ENCODE measurements at places on chromosomes 3 and 15.

GRCh38 chr3:130725746-130726145 is 20.9 kb downstream of the PIK3R4 start:
- DNase-seq, result no peak

DNA sequence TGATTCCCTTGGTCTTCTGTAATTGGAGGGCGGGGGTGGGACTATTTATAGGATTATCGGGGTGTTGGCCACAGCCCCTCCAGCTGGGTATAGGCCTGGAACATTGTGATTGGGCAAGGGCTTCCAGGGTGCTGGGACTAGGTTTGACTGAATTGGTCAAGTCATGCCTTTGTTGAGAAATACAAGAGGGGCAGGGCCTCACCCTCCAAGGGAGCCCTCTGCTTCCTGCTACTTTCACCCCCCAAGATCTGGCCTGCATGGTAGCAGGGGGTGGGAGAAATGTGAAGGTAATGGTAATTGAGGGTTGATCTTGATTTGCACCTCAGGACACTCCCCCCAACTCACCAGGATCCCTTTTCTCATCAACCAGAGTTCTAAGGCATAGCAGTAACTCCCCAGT is 25.2 kb downstream of the TRIM71 start:
- DNase-seq, result no peak

DNA sequence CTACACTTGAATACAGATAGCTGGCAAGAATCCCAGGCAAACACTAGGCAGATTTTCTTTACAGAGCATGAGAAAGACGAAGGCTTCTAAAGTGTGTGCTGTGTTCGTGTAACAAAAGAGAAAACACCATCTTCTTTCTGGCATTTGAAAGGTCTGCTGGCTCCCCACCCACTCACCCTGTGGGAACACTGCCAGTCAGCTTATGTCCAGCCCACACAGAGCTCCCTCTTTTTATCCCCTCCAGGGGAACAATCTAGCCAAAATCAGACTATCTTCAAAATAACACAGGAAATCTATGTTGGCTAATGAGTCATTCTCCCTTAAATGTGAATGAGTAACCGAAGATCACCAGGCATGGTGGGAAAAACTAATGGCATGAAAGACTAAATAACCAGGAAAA is 45.6 kb upstream of the PAQR5 start:
- DNase-seq, result peak; percentile 18

- DNase-seq, result no peak
Measured at GRCh38 chr3:177735431-177735830, 538.1 kb upstream of the TBL1XR1 start.

- DNase-seq, result no peak
Measured at GRCh38 chr3:34011171-34012101, 213.0 kb downstream of the PDCD6IP start.

Data from DMS79 treated with DMSO at 0.1 percent for 48 hours (cell line).